RPMI8226 (cell line): ENCODE measurements at places on chromosomes 7 and 10.
A peak's percentile ranks its signal among the peaks of the same experiment; 100 is the strongest.

GRCh38 chr10:130961506-130962239, 349.8 kb downstream of the TCERG1L start:
- no peak for DNase-seq

DNA sequence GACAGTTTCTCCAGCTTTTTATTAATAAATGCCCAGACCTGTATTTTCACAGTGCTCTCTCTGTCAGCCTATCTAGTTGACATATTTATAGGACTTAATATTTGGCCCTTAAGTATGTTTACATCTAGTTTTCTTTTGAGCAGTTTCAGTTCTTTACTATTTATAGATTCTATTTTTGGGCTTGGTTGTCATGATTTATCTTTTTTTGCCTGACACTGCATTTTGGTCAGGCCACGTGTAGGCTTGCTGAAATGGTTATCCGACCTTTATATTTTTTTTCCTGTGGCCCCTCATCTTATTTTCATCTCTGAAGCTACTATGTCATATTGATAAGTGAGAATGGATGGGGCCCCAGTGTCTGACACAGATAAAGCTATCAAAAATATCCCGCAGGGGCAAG, 515.4 kb upstream of the FZD8 start:
- peak; percentile 51 for DNase-seq

GRCh38 chr7:71254751-71255150, 122.8 kb downstream of the GALNT17 start:
- no peak for DNase-seq

DNA sequence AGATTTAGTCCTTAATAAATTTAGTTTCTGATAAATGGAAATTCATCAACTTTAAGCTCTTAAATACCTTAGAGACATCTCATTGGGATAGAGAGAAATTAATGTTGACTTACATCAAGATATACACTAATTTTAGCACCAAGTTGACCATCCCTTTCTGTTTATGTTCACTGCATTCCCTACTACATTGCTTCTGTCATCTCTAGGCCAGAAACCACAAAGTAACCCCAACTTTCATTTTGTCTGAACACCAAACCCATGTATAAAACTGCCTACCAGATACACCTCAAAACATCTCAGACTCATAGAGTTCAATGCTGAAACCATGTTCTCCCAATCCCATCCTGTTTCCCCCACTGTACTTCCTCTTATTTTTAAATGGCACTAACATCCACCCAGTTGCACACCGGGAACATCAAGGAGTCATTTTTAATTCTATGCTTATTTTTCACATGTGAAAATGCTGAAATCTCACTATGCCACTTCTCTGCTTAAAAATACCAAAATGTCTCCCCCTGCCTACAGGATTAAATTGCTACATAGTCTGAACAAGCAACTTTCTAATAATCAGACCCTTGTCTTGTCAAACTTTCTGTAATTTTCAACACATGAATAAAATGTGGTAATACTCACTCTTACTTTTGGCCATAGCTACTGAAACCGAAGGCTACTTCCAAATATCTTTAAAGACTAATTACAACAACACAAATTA, 201.6 kb downstream of the SEMA3D start:
- no peak for DNase-seq

- DNase-seq = no peak
Observed at GRCh38 chr10:19826712-19827111, 10.5 kb downstream of the PLXDC2 start.

- no peak for DNase-seq
Observed at GRCh38 chr7:116087291-116087690, 56.7 kb upstream of the TFEC start.

DNA sequence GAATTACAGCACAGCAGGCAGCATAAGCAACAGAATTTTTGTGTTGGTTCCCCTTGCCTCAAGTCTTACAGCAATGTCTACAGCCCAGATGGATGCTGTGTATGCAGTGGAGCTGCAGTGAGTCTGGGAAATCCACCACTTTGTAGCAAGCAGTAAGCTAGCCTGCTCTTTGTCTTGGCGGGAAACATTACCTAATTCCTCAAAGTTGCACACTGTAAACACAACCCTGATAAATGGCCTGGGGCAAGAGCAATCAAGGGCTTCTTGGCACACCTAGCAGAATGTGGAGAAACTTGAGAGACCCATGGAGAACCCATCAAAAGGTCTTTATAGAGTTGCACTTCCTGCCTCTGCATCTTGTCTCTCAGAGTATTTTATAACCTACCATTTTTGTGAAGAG, 102.0 kb upstream of the FOXP2 start:
- DNase-seq = no peak

DNA sequence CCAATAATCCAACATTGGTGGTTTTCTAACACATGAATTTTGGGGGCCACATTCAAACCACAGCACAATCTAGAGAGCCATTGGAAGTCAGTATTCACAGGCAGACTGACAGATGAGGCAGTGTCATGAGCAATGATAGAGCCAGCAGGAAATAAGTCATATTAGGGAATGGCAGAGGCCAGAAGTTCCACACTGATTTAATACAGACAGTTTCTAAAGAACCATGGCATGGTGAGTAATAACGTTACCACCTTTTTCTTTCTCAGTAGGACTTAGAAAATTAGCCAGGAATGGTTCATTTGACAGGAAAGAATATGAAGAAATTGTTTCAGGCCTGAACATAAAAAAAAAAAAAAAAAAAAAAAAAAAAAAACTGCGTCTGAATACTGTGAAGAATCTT, 210.3 kb downstream of the GPAM start:
- DNase-seq = no peak

GRCh38 chr10:45558425-45558824, 114.1 kb downstream of the ZFAND4 start:
- no peak for DNase-seq

- peak; percentile 84 for DNase-seq
Observed at GRCh38 chr7:44995555-44996493, 4.2 kb upstream of the CCM2 start.

- DNase-seq = no peak
Observed at GRCh38 chr10:52335665-52336064, 21.6 kb downstream of the DKK1 start.

GRCh38 chr7:126953461-126953860, 299.3 kb downstream of the GRM8 start:
- no peak for DNase-seq

DNA sequence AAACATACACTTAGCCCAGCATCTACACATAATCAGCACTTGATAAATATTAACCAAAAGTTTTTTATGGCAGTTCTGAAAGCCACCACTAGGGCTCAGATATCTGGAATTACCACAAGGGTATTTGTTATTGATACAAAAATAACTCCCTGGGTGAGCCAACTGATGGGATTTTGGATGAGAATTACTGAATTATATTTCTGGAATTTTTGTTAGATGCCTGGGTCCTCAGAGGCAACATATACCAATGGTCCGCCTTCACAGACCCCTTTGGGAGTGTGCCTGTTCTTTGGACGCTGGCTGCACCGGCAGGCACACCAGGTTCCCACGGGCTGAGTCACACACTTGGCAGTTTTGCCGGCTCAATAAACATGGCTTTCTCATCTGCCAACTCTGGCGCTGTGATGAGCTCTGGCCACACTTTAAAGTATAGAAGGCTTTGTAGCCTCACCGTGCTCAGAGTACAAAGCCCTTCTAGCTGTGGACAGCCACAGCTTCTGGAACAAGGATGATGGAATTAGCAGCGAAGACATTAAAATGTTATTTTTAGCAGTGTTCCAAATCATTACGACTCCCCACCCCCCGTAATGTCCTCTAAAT, 24.5 kb upstream of the EEPD1 start:
- peak; percentile 56 for DNase-seq

GRCh38 chr7:114026486-114027089, 107.8 kb upstream of the PPP1R3A start:
- peak; percentile 88 for DNase-seq

DNA sequence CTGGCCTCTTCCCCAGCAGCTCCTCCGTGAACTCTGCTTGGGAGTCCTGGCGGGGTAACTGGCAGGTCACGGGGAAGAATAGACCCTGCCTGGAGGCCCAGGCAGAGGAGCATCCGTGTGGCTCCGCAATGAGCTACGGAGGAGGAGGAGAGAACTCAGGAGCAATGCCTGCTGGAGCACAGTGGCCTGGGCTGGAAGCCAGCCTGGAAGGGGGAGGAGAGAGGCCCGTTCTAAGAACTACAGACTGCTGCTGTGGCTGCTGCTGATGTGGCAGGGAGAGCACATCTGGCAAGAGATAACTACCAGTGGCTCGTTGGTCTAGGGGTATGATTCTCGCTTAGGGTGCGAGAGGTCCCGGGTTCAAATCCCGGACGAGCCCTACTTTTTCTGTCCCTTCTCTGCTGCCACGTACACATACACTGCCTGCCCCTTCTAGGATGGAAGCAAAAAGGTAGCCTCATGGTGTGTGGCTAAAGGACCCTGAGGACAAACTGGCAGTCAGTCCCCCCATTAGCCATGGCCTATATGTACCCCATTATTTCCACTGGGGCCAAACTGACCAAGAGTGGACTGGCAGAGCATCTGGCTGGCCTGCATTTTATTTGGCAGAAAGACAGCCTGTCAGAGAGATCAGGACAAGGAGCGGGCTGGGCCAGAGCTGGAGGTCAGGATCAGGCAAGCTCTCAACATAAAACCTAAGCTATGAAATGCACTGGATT, 7.7 kb upstream of the OPN1SW start:
- DNase-seq = peak; percentile 83

- no peak for DNase-seq
Observed at GRCh38 chr7:90896458-90896857, 300.3 kb downstream of the CDK14 start.

GRCh38 chr7:2120841-2121830, 111.6 kb downstream of the MAD1L1 start:
- no peak for DNase-seq

GRCh38 chr10:18616337-18616736, 35.0 kb downstream of the NSUN6 start:
- DNase-seq = no peak

- no peak for DNase-seq
Observed at GRCh38 chr10:86333826-86334487, 32.6 kb downstream of the GRID1 start.

DNA sequence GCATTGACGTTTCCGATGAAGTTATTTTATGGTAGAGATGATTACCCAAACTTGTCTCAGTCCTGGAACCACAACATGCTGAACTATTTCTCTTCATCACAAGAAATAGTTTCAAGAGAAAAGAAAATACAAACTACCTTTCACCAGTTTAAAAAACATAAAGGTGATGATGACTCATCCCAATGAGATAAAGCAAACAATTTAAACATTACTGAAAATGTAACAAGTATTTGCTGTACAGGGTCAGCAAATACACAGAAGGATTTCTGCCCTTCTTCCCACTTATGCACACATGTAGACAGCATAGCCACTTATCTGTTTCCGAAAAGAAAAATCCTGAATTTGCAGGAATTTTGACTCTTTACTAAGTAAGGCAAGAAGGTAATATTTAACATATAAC, 50.8 kb downstream of the RHOBTB1 start:
- no peak for DNase-seq

- DNase-seq = no peak
Observed at GRCh38 chr10:119772334-119772733, 46.5 kb downstream of the INPP5F start.

DNA sequence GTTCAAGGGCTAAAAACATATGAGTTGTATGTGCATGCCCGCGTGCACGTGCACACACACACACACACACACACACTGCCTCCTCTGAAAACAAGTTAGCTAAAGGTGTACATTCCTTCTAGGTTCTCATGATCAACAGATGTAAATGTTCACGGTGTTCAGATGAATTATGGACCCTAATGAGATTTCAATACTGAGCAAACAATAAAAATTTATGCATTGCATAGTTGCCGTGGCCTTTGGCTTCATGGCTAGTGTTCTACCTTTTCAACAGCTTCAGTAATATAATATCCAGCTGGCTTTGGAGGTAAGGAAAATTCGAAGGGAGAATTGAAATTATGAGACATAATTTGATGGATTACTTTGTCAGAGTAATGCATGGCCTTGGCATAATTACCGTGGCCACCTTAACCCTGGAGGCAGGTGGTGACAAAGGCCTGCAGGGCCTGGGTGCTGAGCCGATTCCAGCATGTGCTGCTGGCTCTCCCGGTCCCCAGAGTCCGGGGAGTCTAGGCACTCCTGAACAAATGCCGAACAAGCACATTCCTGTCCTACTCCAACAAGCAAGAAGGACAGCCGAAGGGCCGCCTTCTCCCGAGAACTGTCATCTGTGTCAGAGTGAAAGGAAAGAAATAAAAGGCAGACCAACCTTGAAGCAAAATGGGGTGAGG, 166.6 kb upstream of the TCF7L2 start:
- no peak for DNase-seq

DNA sequence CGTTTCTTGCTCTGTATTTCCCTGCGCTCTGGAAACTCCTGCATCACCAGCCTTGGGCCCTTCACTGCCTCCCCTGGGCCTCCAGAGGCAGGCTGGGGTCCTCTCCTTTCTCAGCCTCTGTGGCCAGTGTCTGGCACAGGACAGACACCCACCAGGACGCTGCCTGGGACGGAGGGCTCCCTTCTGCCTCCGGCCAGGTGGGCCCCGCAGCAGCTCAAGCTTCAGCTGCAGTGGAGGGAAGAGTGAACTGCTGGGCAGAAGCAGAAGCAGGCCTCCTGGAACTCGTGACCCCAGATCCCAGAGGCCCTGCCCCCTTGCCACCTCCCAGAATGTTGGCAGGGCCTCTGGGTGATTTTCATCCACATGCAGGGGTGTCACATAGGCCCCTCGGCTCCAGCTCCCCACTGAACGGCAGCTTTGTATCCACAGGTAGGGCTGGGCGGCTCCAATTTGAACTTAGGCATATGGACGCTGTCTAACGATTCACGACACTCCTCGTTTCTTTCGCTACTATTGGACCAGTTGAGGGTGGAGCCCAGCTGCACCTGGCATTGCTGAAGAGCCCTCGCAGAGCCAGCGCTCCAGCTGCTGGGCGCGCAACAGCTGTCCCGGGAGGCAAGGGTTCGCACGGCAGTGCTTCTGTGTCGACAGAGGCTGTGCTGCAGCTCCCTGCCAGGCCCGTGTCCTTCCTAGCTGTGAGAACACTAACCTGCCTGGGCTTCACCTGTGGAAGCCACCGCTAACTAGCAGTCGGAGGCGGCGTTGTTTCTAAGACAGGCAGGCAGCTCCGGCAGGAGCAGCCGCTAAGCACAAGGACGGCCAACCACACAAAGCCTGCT, 18.4 kb upstream of the GPR146 start:
- no peak for DNase-seq

- no peak for DNase-seq
Observed at GRCh38 chr7:10727636-10728035, 246.0 kb upstream of the PHF14 start.

DNA sequence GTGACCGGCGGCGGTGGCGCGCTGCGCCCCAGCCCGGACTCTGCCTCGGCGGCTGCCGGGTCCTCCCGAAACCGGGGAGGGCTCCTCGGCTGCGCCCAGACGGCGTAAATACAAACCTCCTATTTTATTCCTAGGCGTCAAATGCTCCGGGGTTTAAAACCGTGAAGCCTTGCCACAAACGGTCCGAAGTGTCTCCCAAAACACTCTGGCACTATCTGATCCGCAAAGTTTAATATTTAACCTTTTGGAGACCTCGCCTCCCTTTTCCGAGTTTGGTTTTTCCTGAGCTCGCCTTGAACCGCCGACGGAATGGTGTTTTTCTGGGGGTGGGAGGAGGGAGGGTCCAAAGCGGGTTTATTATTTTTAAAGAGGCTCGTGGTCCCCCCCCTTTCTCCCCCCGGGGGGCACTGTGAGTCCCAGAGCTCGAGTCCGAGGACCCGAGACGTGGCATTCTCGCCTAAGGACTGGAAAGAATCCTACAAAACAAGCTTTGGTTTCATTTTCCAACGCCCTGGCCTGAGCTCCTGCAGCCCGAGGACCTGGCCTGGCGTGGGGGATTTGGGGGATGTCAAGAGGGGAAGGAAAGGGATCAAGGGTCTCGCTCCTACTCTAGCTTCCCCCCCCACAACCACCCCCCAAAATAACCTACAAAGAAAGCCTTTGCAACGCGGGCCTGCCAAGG, 1.8 kb downstream of the TNRC18 start:
- DNase-seq = peak; percentile 74
